SW480 (cell line): ENCODE measurements at places on chromosomes 3 and 15.

GRCh38 chr15:80308002-80308401 lies 56.0 kb upstream of the CTXND1 start:
- DNase-seq = no peak

- DNase-seq = no peak
Observed at GRCh38 chr15:38642689-38643270, 78.2 kb upstream of the RASGRP1 start.

DNA sequence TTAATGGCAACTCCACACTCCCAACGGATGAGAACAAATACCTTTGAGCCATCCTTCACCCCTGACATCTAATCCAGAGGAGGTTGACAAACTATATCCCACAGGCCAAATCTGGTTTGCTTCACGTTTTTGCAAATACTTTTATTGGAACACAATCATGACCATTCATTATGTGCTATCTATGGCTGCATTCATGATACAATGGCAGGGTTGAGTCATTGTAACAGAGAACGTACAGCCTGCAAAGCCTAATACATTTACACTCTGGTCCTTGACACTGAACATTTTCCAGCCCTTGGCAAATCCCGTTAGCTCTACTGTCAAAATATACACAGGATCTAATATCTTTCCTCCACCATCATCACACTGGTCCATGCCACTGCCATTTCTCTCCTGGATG lies 7.6 kb upstream of the PRICKLE2 start:
- no peak for DNase-seq

DNA sequence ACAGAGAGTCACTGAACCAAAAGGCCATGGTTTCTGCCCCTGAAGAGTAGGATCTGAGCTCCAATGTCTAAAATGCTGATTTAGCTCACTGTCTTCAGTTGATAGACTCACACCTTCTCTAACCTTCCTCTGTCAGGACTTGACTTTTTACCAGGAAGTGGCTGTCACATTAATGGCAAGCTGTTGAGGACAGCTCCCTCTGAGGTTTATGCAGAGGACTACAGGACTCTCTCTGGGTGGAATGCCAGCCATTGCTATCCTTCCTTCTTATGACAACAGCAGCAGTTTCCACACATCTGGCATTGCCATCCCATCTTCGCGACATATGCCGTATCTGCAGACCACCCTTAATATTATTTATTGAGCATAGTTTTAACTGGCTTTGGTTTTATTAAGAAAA lies 103.8 kb upstream of the PRICKLE2 start:
- DNase-seq = peak; percentile 13

GRCh38 chr15:75720787-75721479 lies 8.3 kb upstream of the CSPG4 start:
- peak; percentile 76 for DNase-seq

DNA sequence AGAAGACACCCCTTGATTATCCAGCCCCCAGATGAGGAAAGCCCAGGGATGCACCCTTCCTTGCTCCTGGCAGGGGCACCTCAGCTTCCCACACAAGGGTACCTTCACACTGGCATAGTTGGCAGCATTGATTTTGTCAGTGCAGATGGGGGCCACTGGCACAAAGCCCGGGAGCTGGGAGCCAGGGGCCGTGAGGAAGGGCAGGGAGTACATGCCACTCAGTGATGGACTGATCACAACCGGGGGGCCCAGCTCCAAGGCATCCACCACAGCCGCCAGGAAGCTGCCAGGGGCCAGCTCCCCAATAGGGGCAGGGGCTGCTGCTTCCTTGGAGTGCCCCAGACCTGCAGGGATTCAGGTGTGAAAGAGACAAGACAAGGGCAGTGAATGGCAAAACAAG lies 2.6 kb upstream of the PCBP4 start:
- DNase-seq = no peak
